Spinal cord (tissue), 10 donors: ENCODE measurements at places on chromosomes 12 and 14. TPM values are rescaled to one million over a fixed set of nuclear protein-coding genes. Genes with fewer than 3 reads are reported as not detected.

Gene NTF3
- 1.4 TPM for total RNA-seq

Gene NEUROD4
- 1.3 TPM for total RNA-seq

Gene PTCSC3
- not detected for total RNA-seq

Gene PRB2
- total RNA-seq: not detected

Gene RPGRIP1
- 0.50 TPM for total RNA-seq

Gene SIX6
- total RNA-seq: 0.11 TPM

Gene RASSF8
- 68.3 TPM for total RNA-seq

Gene DPPA3
- not detected for total RNA-seq

Gene MFAP5
- total RNA-seq: 138 TPM

Gene TSPAN19
- total RNA-seq: 0.66 TPM

Gene CEBPE
- 0.17 TPM for total RNA-seq

Gene BHLHE41
- total RNA-seq: 15.3 TPM

Gene OTUB2
- 3.6 TPM for total RNA-seq

Gene TPPP2
- total RNA-seq: 0.44 TPM

Gene DENND5B
- total RNA-seq: 18.8 TPM

Gene DLK1
- 4.9 TPM for total RNA-seq

Gene CD163L1
- total RNA-seq: 4.9 TPM

Gene GPD1
- 19.5 TPM for total RNA-seq

Gene CABP1
- 6.8 TPM for total RNA-seq

Gene CYP46A1
- total RNA-seq: 5.5 TPM

Gene C14orf180
- total RNA-seq: 0.10 TPM

Gene GZMB
- 0.69 TPM for total RNA-seq

Gene KRT82
- not detected for total RNA-seq

Gene SERPINA1
- 8.6 TPM for total RNA-seq

Gene NID2
- 270 TPM for total RNA-seq

Gene CBLN3
- 0.59 TPM for total RNA-seq

Gene AICDA
- 0.10 TPM for total RNA-seq

Gene LRRK2
- total RNA-seq: 22.5 TPM
